ENCODE measurements at places on chromosomes 5 and 9. TPM values are rescaled to one million over a fixed set of nuclear protein-coding genes. Genes with fewer than 3 reads are reported as not detected.

Gene CAMK2A
- 61.7 TPM for polyA plus RNA-seq

Gene DOCK2
- 0.15 TPM for polyA plus RNA-seq

Gene CCNO
- 0.16 TPM for polyA plus RNA-seq

Gene PLPPR1
- 135 TPM for polyA plus RNA-seq

Gene SOHLH1
- not detected for polyA plus RNA-seq

Gene ROR2
- 0.74 TPM for polyA plus RNA-seq

Gene ARL14EPL
- polyA plus RNA-seq = 0.24 TPM

Gene CENPK
- 5.6 TPM for polyA plus RNA-seq

Gene KLHL3
- 10.9 TPM for polyA plus RNA-seq

Gene IFNK
- not detected for polyA plus RNA-seq

Gene CARTPT
- not detected for polyA plus RNA-seq

Gene ADCY2
- polyA plus RNA-seq = 1.9 TPM

Gene FGF18
- polyA plus RNA-seq = 1.2 TPM

Gene ADGRV1
- 3.7 TPM for polyA plus RNA-seq

Gene GLRA1
- polyA plus RNA-seq = not detected

Gene DOK3
- 5.1 TPM for polyA plus RNA-seq

Gene FRMPD1
- 0.35 TPM for polyA plus RNA-seq

Gene RANBP17
- polyA plus RNA-seq = 35.6 TPM

Gene OTP
- not detected for polyA plus RNA-seq

Gene AHRR
- polyA plus RNA-seq = 0.26 TPM

Gene YTHDC2
- 44.3 TPM for polyA plus RNA-seq

Gene POU5F2
- 0.07 TPM for polyA plus RNA-seq

Gene LTC4S
- polyA plus RNA-seq = 5.9 TPM

Gene SHISAL2B
- not detected for polyA plus RNA-seq

Gene KCNMB1
- not detected for polyA plus RNA-seq

Gene GFI1B
- not detected for polyA plus RNA-seq

Gene ADGRD2
- not detected for polyA plus RNA-seq

Gene RAD50
- polyA plus RNA-seq = 6.7 TPM

Gene RHOBTB3
- 99.4 TPM for polyA plus RNA-seq

Gene PTTG1
- 42.6 TPM for polyA plus RNA-seq

Gene MSH3
- 9.8 TPM for polyA plus RNA-seq

Gene ZNF354B
- 30.0 TPM for polyA plus RNA-seq

Gene DNM1
- polyA plus RNA-seq = 180 TPM

Gene MYOT
- not detected for polyA plus RNA-seq

Gene PTGS1
- polyA plus RNA-seq = 0.17 TPM

Gene TMEM267
- polyA plus RNA-seq = 9.7 TPM

Gene PCSK5
- polyA plus RNA-seq = 2.5 TPM

Gene FAXDC2
- polyA plus RNA-seq = 0.12 TPM

Gene PARP8
- 29.9 TPM for polyA plus RNA-seq
